Suppressor macrophage (primary cell): ENCODE measurements at places on chromosomes 2 and 18.

DNA sequence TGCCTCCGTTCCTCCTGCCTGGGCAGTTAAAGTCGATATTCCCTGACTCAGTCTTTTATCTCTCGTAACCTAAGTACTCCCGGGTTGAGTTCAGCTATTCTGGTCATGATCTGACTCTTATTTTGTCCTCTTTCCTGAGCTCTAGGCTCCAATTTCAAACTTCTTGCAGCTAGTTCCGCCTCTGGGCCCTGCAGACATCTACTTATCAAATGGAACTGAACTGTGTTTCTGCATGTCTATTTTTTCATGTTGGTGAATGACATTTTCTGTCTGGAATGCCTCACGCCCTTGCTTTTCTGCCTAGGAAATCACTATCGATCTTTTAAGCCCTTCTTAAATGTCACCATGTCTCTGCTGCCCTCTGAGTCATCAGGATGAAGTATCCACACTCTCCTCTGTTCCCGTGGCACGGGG, 101.5 kb downstream of the VAPA start:
- no peak for DNase-seq

DNA sequence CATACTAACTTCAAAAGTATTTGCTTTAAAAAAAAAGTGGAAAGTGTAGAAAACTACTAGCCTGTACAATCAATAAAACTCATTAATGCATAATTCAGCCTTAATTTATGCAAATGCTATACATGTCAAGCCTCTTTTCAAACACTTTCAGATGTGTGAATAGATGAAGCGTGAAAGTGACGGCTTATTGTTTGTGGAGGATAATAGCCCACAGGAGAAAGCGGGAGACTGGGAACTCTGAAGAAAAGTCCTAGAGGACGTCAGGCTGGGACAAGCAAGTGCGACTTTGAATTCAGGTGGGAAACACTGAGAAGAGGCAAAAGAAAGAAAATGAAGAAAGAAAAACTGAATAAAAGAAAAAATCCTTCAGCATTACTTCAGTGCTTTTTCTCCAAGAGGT, 108.5 kb downstream of the STK39 start:
- DNase-seq: no peak

- DNase-seq: peak; percentile 12
These were observed 821 bp upstream of the EPHA4 start for GRCh38 chr2:221572821-221573429.

GRCh38 chr2:203782262-203782976, 76.0 kb downstream of the CD28 start:
- peak; percentile 87 for DNase-seq
